ENCODE measurements at places on chromosomes 16 and 17.

GRCh38 chr17:82309656-82310570 lies 7.5 kb downstream of the CD7 start:
- no peak for DNase-seq

DNA sequence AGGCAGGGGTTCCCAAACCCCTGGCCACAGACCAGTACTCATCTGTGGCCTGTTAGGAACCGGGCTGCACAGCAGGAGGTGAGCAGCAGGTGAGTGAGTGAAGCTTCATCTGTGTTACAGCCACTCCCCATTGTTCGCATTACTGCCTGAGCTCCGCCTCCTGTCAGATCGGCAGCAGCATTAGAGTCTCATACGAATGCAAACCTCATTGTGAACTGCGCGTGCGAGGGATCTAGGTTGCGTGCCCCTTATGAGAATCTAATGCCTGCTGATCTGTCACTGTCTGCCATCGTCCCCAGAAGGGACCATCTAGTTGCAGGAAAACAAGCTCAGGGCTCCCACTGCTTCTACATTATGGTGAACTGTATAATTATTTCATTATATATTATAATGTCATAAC lies 25.1 kb upstream of the RMI2 start:
- DNase-seq: no peak

GRCh38 chr16:24950275-24950674 lies 64.9 kb downstream of the ARHGAP17 start:
- DNase-seq: no peak

- DNase-seq: no peak
Observed at GRCh38 chr17:13776027-13776551, 174.4 kb upstream of the HS3ST3A1 start.

DNA sequence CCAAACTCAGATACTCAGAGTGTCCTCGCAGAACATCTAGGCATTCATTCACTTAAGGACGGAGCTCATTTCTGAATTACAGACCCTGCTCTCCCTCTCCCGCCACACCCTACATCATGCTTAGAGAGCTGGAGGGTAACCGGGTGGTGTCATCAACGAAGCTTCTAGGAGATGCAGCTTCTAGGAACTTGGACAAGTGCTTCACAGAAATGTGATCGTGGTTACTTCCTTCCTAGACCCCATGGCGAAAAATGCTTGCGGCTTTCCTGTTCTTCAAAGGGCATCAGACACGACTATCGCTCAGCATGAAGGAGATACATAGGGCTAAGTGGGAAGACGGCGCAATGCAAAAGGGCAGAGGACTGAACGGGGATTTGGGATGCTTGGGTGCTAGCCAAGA lies 126.8 kb downstream of the ZFHX3 start:
- no peak for DNase-seq
